A549 (cell line): ENCODE measurements at places on chromosomes 11 and 22. TPM values are rescaled to one million over a fixed set of nuclear protein-coding genes. Genes with fewer than 3 reads are reported as not detected.

DNA sequence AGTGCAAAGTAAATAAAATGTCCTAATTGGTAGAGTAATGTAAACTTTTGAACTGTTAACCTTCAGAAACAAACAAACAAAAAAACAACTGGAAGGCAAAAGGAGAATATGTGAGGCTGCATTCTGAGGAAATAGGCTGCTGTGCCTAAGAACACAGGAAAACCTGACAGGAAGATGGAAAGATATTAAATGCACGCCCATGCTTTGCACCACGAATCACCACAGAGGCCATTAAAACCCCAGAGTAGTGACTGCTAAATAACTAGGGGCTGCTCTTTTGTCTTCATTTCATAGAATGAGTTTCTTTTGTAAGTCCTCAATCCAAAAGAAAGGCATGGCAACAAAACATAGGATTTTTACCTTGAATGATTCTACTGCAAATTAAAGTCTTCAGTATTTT, 436.0 kb downstream of the RAB38 start:
- DNase-seq, result no peak

GRCh38 chr11:1899090-1899489, 7.4 kb upstream of the PRR33 start:
- no peak for DNase-seq

The PNPLA5 gene
- not detected in 3 replicates for polyA plus RNA-seq

The RASSF10 gene
- polyA plus RNA-seq, result 9.7 to 12.5 TPM (median 10.3 TPM) in 3 replicates
